ENCODE measurements at places on chromosomes 2 and 18. TPM values are rescaled to one million over a fixed set of nuclear protein-coding genes. Genes with fewer than 3 reads are reported as not detected.

Gene ZNF638
- 96.2 TPM for total RNA-seq

Gene ATP8B1
- total RNA-seq: 4.0 TPM

Gene RNASEH1
- total RNA-seq: 22.9 TPM

Gene HOXD11
- total RNA-seq: not detected

Gene GAL3ST2
- not detected for total RNA-seq

Gene GAD1
- not detected for total RNA-seq

Gene DNAJC5G
- total RNA-seq: 2.1 TPM

Data from left ventricle myocardium superior (tissue), 1 donor.